ENCODE measurements at places on chromosomes 3 and 15.

DNA sequence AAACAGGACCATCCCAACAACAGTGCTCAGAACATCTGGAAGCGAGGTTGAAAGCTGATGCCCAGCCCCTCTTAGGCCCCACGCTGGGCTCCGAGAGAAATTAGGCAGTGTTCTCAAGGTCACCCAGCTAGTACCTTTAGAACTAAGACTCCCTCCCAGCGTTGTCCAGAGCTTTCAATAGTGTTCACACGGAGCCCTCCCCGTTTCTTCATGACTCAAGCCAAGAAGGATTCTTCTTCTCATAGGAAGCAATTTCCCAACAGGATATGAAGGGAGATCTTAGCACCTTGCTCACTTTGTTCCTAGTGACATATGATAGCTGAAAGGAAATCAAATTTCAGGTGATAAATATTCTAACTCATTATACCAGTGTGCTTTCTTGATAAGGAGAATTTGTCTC lies 244.2 kb upstream of the ST8SIA2 start:
- no peak for DNase-seq

DNA sequence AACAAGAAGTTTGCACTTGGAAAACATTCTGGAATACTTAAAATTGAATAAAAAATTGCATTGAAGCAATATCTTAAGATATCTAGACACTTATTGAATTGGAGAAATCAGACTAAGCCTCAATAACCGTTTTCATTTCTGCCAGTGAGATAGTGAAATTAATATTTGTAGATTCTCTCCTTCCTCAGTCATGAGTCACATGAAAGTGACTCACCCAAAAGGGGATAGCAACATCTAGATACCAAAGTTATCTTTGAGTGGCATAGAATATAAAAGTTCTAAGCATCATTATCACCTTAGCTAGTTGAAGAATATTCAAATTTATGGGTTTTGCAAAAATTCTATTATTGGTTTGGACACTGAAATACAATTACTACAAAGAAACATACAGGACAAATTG lies 614.8 kb upstream of the ZNF717 start:
- no peak for DNase-seq

GRCh38 chr15:67358812-67359211 lies 104.2 kb downstream of the IQCH start:
- no peak for DNase-seq

DNA sequence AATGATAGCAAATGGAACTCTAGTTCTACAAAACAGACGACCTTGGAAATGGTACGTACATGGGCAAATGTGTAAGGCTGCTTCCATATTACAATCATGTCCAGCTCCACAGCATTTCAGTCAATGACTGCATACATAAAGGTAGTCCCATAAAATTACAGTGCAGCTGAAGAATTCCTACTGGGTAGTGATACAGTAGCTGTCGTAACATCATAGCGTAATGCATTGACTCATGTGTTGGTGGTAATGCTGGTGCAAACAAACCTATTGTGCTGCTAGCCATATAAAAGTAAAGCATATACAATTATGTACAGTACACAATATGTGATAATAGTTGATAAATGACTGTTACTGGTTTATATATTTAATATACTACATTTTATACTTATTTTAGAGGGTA lies 18.5 kb downstream of the TTC23 start:
- no peak for DNase-seq

DNA sequence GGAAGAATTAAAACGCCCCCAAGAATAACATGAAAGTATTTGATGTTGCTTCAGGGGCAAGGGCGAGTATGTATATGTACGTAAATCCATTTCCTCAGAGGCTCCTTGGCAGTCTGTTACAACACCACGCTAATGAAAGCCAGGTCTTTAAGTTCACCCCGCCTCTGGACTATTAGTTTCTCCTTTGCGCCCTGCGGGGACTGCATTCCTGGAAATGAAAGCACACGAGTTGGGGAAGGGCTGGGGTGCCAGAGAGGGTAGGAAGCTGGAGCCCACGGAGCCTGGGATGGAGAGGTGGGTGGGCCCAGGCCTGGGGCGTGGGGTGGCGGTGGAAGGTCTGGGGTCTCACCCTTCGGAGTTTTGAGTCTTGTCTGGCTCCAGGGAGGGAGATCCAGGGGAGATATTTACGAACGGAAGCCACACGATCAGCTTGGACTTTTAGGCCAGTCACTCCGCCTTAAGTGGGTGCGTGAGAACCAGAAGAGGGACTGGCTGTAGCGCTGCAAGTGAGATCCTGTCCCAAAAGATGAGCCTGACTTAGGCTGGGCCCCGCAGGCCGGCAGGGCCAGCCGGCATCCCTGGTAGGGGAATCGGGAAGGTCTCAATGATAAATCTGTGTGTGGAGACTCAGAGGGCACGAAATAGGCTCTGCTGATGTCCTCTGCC lies 1.6 kb upstream of the PLCL2 start:
- DNase-seq = no peak

DNA sequence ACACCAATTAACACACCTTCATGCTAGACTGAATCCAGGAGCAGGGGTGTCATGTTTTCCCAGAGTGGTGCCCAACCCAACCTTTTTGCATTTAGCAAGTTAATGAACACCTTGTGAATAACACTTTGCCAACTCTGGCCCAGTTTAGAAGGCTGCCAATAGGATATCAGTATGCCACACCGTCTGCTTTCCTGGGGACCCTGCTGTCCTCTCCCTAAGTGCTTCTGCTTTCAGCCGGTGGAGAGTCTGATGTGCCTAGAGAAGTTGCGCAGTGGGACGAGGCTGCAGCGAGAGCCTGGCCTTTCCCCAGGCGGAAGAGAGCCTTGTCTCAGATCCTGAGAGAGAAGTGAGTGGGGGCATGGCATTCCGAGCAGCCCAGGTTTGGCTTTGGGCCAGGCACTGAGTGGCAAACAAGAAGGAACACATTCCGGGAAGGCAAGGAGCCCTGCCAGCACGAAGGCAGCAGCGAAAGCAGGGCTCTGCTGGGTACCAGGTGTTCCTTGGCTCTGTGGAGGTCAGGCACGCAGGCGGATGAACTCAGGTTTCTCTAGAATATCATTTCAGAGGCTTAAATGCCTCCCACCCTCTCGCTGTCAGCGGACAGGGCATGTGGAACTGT lies 36.9 kb downstream of the SENP8 start:
- DNase-seq = no peak

GRCh38 chr15:26632500-26632899 lies 140.4 kb downstream of the GABRB3 start:
- DNase-seq = no peak

DNA sequence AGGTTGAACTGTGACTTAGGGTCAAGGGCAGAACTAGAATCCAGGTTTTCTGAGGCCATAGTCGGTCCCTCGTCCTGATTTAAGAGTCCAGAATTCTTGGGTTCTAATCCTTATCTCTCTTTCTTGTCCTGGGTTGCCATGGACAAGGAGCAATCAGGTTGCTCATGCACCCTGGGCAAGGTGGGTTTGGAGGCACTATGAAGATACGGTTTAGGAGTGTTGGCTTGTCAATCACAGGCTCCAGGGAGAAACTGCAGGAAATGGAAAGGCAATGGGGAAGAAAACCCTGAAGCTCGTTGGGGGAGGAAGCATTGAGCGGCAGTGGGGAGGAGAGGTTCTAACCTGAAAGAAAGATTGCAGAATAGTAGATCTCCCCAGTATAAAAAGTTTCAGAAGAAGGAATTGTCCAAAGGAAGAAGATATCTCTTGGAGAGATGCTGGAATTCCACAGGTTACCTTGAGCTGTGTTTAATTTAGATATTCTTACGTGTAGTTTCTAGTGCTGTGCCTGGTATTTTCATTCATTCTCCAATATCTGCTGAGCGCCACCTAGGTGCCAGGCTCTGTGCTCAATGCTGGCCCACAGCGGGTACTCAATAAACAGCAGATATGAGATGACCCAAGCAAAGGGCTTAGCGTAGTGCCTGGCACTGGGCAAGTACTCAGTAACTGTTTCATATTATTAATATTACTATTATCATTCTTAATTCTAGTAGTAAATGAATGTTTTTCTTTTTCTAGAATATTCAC lies 2.0 kb downstream of the ACAN start:
- DNase-seq = no peak

DNA sequence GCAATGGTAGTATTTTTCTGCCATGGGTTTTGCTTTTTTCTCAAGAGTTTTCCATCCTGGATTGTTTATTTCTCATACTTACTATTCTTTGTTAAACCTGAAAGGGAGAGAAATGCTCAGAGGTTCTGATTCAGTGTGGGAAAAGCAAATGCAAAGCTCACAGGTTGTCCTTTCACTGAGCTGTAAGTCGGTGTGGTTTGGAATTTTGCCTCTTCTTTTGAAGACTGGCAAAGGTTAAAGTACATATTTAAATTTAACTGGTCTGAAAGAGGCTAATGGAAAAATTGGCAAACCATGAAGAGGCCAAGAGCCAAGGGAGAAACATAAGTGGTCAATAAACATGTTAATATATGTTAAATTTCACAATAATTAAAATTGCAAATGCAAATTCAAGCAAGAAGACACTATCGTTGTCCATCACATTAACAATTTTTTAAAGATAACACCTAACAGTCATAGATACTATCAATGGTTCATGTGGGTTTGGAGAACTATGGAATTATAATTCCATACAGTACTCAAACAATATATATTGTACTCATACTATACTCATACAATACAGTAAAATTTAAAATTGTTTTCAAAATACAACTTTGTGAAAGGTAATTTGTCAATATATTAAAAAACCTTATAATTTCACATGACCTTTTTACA lies 246.8 kb upstream of the STT3B start:
- no peak for DNase-seq

DNA sequence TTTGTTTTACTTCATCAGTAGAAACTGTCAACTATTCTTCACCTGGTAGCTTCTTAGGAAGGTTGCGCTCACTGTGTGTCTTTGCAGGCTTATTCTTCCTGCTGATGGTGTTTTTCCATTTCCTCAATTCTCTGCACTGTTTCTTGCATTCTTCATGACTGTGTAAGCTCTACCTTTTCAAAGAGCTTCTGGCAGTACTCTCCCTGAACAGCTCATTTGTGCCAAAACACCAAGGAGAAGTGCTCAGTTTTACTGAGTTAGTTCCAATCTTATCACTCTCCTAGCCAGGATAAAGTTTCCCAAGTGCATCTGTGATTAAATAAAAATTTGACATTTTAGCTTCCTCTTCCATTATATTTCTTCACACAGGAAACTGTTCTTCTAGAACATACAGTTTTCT lies 339.8 kb downstream of the EPHA3 start:
- no peak for DNase-seq

DNA sequence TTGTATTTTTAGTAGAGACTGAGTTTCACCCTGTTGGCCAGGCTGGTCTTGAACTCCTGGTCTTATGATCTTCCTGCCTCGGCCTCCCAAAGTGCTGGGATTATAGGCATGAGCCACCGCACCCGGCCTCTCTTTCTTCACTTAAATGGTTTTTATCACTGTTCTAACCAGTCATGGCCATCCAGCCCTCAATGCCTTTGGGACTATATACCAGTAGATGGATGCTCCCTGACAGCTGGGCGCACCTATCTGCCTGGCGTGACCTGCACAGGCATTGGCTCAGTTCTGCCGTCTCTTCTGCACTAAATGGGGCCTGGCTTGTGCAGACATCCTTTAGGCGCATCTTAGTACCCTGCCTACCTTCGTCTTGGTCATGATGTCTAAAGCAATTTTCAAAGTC lies 233.4 kb downstream of the ADAMTS17 start:
- no peak for DNase-seq

DNA sequence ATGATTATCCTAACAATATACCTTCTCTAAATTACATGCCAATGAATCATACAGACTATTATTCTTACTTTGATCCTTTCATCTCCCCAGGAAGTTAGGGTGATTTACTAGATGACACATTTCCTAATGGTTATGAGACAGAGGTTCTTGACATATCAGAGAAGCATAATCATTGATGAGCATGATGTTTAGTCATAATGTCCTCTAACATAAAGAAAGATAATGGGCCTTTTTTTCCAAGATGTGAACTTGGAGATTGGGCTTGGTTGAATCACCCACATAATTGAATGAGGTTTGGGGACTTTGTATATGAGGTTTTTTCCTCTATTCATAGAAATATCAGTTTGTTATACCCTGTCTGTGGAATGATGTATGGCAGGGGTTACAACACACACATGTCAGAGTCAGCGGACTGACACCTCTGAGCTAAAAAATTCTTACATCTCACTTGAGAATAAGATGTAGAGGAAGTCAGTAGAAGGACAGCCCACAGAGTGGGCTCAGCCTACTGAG lies 69.7 kb upstream of the DCBLD2 start:
- DNase-seq = no peak

DNA sequence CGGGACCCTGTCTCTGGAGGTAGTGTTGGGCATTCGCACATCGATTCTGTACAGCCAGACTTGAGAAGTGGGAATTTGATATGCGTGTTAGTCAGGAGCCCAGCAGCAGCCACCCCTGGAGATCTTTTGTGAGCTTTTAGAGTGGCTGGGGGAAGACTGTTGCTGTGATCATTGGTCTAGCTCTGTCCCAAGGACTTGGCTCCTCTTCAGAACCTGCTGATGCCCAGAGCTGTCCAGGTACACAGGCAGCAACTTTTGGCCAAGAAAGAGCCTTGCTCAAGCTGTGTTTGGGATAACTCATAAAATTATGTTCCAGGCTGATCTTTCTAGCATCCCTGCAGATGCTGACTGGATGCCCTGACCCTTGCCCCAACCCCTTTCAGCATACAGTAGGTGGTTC lies 29.3 kb downstream of the LIMD1 start:
- DNase-seq = no peak

DNA sequence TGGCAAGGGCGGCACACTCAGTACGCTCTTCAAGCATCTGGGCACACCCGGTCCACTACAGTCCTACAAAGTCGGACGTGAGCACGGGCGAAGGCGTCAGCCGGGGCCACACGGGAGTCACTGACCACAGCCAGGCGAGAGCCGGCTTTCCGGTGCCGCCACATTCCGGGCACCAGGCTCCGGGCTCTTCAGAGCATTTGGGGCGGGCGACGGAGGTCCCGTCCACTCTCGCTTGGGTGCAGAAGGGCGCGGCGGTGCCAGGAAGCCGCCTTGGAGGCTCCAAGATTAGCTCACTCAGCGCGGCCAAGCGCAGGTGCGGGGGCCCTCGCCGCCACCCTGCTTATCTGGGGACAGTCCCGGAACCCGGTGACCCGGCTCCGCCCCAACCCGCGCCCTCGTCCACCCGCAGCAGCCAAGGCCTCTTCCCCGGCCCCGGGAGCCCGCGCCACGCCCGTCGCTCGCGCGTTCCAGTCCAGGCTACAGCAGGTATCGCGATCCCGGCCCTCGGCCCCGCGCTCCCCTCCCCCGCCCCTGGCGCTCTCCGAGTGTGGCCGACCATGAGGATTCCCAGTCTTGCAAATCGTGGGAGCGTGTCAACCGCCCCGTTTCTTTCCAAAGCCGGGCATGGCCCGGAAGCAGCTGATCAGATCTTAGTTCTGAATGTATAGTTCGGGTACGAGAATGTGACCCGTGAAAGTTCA lies at the start of gene ADPRH:
Gene ADPRH, plus strand, starts transcription at position 127 of the 701 bp plus-strand sequence. CDS start 2,678 bp downstream, outside the sequence.
- no peak for DNase-seq
